ENCODE measurements at places on chromosomes 12 and 14.

GRCh38 chr14:44449680-44450079, 57.4 kb downstream of the FSCB start:
- DNase-seq, result no peak

DNA sequence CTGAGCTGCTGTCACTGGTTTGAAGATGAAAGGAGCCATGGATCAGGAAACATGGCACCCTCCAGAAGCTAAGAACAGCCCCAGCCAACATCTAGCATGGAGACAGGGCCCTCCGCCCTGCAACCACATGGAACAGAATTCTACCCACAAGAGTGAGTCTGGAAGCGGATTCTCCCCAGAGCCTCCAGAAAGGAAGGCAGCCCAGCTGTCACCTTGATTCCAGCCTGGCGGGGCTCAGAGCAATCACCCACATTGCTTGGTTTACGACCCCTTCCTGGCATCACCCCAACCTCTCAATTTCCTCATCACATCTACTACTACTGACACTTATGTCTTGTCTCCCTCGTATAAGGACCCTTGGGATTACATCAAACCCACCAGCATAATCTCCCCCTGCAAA, 38.5 kb downstream of the OAS2 start:
- DNase-seq, result no peak

- no peak for DNase-seq
Observed at GRCh38 chr14:33699300-33699983, 251.4 kb downstream of the EGLN3 start.

GRCh38 chr14:37870632-37871346, 275.4 kb downstream of the TTC6 start:
- no peak for DNase-seq

DNA sequence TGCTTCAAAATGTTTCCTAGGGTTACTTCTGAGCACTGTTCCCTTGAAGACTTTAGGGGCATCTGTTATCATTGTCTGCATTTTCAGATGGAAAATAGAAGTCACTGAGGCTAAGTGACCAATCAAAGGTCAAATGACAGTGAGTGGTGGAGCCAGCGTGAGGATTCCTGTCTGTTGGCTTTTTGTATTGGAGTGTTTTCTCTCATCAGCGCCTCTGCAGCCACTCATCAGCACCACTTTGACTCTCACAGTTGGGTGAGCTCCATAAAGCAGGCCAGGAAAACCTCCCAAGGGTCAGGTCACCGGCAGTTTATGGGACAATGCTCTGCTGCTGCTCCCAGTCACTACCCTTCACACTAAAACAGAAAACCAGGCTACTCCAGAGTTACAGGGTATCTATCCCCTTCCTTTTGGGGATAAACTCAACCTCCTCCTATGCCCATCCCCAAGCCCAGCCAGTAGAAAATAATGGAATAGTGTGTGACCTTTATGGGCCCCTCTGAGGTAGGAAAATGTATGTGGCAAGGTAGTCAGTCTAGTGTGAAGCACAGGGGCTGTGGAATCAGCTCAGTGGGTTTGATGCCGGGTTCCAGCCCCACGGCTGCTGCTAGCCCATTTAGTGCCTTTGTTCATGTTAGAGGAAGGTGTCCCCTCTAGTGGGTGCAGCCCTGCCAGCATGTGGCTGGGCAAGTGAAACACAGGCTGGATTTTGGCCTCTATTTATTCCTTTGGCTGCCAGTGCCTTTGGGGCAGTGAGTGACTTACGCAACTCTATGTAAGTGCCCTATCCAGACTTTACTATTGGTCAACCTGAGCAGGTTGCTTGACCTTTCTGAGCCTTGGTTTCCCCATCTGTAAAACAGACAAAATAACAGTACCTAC, 133.8 kb upstream of the CPM start:
- no peak for DNase-seq

GRCh38 chr12:119176267-119177055, 2.3 kb upstream of the HSPB8 start:
- DNase-seq, result no peak

GRCh38 chr14:101928415-101928841, 35.9 kb upstream of the DYNC1H1 start:
- no peak for DNase-seq
